Fibroblast of upper back skin (primary cell): ENCODE measurements at places on chromosomes 2 and 18.

GRCh38 chr18:24443870-24444269, 16.6 kb upstream of the HRH4 start:
- DNase-seq = no peak

GRCh38 chr2:26576565-26577441, 64.4 kb downstream of the CIB4 start:
- no peak for DNase-seq

GRCh38 chr2:19435815-19436214, 77.4 kb upstream of the OSR1 start:
- DNase-seq = peak; percentile 67

DNA sequence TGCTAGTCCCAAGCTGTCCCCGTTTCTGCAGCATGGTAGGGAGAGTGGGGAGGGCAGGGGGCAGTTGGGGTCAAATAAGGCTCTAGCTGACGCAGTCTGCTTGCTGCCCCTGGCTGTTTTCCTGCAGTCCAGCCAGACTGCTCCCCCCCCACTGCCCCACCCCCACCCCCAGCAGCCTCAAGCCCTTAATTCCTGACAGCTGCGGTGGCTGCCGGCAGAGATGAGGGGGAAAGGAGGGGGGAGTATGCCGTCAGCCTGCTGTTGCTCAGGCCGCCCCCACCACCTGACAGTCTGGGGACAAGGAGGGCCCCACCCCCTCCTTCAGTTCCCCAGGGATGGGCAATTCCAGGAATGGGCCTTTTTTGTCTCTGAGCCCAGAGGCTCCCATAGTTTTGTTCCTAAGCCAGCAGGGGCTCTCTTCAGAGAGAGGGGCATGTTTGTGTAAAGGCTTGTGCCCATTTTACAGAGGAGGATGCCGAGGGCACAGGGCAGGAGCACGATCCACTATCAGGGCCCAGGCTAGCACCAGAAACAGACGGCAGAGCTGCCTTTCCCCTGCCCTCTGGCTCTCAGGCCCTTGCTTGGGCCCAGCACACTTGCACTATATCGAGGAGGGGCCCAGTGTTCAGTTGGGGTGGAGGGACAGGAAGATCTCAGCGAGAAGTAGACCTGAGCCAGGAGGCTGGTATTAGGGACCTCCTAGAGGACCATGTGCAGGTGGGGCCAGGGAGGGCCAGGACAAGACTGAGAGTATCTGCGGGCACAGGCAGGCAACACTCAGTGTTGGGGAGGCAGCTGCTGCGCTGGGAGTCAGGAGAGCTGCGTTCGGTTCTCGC, 1.5 kb upstream of the WNT10A start:
- peak; percentile 14 for DNase-seq

DNA sequence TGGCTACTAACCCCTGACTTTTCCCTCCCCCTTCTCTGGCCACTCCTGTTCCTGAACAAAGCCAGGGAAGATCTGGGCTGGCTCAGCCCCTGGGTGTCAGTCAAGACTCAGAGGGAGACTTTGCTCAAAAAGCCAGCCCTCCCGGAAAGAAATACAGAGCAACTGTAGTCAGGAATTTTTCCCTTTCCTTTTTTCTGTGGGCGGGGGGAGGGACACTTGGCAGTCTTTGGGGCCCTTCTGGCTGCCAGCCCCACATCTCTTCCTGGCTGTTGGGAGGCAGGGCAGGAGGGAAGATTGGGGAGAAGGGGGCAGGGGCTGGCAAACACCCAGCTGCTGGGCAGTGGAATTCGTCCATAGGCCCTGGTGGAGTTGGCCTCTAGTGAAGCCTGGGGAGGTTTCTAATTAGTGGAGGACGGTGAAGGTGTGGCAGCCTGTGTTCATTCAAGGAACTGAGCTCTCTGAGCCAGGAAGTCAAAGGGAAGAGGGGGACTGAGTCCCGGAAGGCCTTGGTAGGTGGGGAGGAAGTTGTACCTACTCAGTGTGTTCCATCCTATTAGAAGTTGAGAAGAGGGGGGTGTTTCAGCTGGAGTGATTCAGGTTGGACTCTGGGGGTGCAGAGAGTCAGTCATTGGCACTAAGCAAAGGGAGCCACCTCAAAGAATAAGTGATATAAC, 10.9 kb downstream of the IGFBP2 start:
- peak; percentile 62 for DNase-seq

- DNase-seq = peak; percentile 88
These were observed at the start of gene SP9 for GRCh38 chr2:174334781-174335251. Gene SP9 (plus strand): TSS chr2:174334954. CDS start chr2:174335093, 139 bp downstream.

GRCh38 chr2:182456784-182457183, 29.9 kb upstream of the PDE1A start:
- peak; percentile 61 for DNase-seq
